ENCODE measurements at places on chromosomes 1 and 21.

- DNase-seq = no peak
Measured at GRCh38 chr1:228325267-228325666, 81.4 kb downstream of the TRIM11 start.

- no peak for DNase-seq
Measured at GRCh38 chr1:240967070-240967724, 355.2 kb upstream of the GREM2 start.

DNA sequence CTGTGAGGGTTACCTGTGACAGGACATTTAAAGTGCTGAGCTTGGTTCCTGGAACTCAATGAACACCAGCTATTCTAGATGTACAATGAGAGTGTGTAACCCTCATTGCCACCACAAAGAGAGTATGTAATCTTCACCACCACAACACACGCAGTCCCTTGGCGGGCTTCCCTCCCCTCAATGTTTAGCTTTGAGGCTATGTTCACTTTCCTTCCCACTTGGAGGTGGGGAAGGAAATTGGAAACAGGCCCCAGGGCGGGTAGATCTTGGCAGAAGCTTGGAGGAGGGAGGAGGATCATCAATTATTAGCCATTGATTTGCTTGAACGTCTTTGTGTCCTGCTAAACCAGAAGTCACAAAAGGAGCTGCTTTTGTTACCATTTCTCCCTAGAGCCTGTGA is 8.3 kb upstream of the COL16A1 start:
- DNase-seq = no peak

DNA sequence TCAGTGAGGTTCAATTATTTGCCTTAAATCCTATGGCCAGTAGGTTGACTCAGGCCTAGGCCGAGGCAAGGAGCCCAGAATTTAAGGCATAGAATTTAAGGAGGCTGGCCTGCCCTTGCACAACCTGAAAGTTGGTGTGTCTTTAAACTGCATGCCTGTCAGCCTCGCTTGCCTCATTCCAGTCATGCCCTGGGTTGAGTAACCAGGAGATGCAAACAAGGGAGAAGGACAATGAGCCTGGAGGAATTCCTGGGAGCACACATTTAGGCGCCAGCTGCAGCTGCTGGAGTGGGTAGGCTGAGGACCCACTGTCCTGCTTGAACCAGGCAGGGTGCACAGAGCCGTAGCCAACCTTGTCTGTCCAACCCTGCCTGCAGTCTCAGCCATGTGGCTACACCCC is 11.7 kb downstream of the CD2 start:
- no peak for DNase-seq

DNA sequence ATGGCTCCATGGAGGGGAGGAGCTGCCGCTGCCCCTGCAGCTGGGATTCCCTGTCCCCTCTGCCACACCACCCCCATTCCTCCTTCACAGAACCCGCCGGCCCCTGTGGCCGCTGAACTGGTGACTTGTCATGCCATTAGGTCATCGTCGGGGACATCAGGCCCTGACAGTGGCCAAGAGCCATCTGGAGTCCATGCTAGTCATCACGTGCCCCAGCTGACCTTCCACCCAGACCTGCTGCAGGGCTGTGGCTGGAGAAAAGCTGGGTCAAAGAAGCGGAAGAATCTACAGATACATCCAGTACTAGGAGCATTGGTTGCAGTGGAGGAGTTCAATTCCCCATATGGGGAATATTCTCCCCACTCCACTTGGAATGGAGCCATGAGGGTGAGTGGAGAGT is 78.1 kb downstream of the KCNJ15 start:
- DNase-seq = no peak

DNA sequence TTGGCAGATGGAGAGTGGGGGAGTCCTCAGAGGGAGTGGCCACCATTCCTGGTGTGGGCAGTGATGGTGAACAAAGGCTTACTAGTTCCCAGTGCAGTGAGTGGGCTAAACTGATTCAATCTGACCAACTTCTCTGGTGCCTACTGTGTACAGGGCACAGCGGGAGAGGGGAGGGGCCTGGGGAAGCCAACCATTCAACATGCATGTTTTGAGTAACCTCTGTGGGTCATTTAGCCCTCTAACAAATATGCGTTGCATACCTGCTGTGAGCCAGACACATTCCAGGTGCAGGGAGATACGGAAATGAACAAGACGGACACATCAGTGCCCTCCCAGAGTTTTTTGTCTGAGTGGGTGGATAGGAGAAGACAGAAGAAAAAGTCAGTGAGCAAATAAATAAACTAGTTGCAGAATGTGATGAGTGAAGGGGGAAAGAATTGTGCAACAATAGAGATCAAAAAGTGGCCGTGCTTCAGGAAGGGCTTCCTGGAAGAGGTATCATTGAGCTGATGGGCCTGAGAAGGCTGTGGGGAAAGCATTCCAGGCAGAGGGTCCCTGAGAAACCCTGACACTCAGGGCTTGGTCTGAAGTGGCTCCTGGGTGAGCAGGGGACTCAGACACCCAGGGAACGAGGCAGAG is 78.8 kb downstream of the EPHB2 start:
- DNase-seq = no peak

GRCh38 chr1:160115545-160116282 is at the start of gene ATP1A2:
Gene ATP1A2 (plus strand): TSS chr1:160115759. CDS start chr1:160115862, 103 bp downstream.
- no peak for DNase-seq

DNA sequence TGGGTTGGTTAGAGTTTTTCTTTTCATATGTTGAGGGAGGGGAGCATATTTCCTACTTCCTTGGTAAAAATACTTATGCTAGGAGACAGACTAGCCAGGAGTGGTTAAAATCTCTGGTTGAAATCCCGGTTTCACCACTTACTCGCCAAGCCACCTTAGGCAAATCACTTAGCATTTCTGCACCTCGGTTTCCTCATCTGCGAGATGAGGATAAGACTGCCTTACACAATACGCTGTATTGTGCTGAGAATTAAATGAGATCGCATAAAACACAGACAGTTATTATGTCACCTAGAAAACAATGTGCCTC is 1.4 kb downstream of the IFFO2 start:
- DNase-seq = no peak

- DNase-seq = no peak
Measured at GRCh38 chr1:10648689-10649516, 147.5 kb downstream of the CASZ1 start.

DNA sequence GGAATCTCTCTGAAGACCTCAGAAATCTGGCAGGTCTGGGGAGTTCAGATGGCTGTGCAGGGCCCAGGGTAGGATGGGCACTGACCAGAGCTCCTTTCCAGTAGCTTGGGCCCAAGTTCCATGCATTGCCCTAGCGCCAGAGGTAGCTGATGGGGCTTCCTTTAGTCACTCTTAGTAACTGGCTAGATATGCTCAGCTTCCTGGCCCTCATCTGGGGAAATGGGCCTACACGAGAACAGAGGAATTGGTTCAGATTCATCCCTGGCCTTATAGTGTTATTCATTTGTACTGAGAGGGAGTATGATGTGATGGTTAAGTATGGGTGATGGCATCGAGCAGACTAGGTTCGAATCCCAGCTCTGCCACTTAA is 15.5 kb upstream of the PSMB2 start:
- DNase-seq = no peak
